MCF 10A (cell line): ENCODE measurements at places on chromosomes 5 and 9.

GRCh38 chr5:115064380-115064779 is 105.3 kb downstream of the TRIM36 start:
- H3K4me1 ChIP-seq, result no peaks in the 10 kb centered on the region
- DNase-seq, result no peak
- H3K36me3 ChIP-seq, result no peaks in the 10 kb centered on the region
- no peak overlapping the region for H3K4me3 ChIP-seq
- no peak overlapping the region for H3K27ac ChIP-seq
- no peaks in the 10 kb centered on the region for H3K27me3 ChIP-seq

GRCh38 chr5:127930311-127930710 is 153.3 kb upstream of the SLC12A2 start:
- H3K27ac ChIP-seq, result no peak overlapping the region
- DNase-seq, result peak; percentile 39
- no peaks in the 10 kb centered on the region for H3K27me3 ChIP-seq
- peaks cover 6% of the 10 kb centered on the region for H3K36me3 ChIP-seq
- H3K4me1 ChIP-seq, result peaks cover 28% of the 10 kb centered on the region

GRCh38 chr5:38134810-38135209 is 123.5 kb upstream of the EGFLAM start:
- peaks cover 26% of the 10 kb centered on the region for H3K27me3 ChIP-seq
- H3K36me3 ChIP-seq, result no peaks in the 10 kb centered on the region
- no peak overlapping the region for H3K4me3 ChIP-seq
- H3K4me1 ChIP-seq, result no peaks in the 10 kb centered on the region
- H3K27ac ChIP-seq, result no peak overlapping the region
- no peak for DNase-seq

GRCh38 chr9:82920154-82920553 is 142.8 kb downstream of the RASEF start:
- DNase-seq, result no peak
- no peak overlapping the region for H3K27ac ChIP-seq
- no peaks in the 10 kb centered on the region for H3K4me1 ChIP-seq
- no peak overlapping the region for H3K4me3 ChIP-seq
- no peaks in the 10 kb centered on the region for H3K27me3 ChIP-seq

- peaks cover 17% of the 10 kb centered on the region for H3K36me3 ChIP-seq
- no peak for DNase-seq
- H3K27me3 ChIP-seq, result no peaks in the 10 kb centered on the region
Observed at GRCh38 chr5:178590141-178590923, at the start of gene COL23A1. TSS of gene COL23A1 (minus strand) at chr5:178590393.

DNA sequence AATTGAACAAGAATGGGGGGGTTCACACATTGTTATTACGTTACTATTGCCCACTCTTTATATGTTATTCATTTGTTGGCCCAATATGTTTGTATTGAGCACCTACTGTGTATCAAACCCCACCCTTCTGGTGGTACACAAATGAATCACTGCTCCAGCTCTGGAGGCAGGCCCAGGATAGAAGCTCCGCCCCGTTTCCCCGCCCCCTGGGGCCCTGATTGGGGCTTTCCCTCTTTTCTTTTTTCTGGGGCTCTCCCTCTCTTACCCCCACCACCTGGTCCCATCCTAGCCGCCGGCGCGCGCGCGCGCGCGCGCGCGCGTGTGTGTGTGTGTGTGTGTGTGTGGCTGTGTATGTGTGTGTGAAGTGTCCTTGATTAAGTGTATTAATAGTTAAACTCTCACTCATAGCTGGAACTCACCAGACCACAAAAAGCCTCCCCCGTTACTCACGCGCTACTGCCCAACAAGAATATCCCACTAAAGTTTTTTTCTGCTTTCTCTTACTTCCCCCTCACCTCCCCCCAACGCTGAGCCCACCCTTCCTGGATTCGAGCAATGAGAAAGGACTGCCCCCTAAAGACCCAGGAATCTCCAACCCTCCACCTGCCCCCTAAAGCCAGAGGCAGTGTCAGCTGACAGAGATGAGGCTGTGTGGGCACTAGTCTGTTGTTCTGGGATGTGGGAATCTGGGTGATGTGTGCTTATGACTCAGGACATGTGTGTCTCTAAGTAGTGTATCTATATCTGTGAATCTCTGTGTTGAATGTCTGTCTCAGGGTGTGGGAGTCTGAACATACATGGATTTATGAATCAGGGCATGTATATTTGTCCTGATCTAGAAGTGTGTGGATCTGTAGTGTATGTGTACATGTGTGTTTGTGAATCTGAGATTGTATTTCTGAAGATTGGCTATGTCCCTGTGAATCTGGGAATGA is 4.0 kb downstream of the CXXC5 start:
- peak overlapping the region; percentile 87 for H3K4me3 ChIP-seq
- peak; percentile 87 for DNase-seq
- H3K27ac ChIP-seq, result peak overlapping the region; percentile 33
- peaks cover 30% of the 10 kb centered on the region for H3K4me1 ChIP-seq
- H3K36me3 ChIP-seq, result peaks cover 7% of the 10 kb centered on the region

DNA sequence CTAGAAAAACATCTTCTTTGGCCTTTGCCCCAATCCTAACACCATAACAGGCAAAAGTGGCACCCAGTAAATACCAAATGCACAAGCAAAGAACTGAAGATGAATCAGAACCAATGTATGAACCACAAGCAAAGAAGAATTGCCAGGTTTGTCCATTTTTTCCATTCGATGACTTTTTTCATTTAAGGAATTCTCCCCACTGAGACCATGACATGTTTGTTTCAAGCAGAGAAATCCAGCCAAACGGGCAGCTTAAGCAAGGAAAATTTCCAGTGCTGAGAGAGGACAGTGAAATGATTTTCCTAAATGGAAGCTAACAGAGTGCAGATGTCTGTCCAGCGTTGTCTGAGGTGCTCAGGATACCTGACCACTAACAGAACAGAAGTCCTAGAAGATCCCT is 203.7 kb downstream of the ADAMTS12 start:
- H3K27ac ChIP-seq, result no peak overlapping the region
- H3K36me3 ChIP-seq, result no peaks in the 10 kb centered on the region
- H3K4me1 ChIP-seq, result no peaks in the 10 kb centered on the region
- no peak for DNase-seq

GRCh38 chr5:128303593-128303992 is 220.0 kb downstream of the SLC12A2 start:
- no peak for DNase-seq
- no peak overlapping the region for H3K27ac ChIP-seq
- H3K4me1 ChIP-seq, result no peaks in the 10 kb centered on the region
- peaks cover 70% of the 10 kb centered on the region for H3K36me3 ChIP-seq

GRCh38 chr5:133942614-133943474 is 25.6 kb downstream of the C5orf15 start:
- H3K4me1 ChIP-seq, result no peaks in the 10 kb centered on the region
- no peaks in the 10 kb centered on the region for H3K27me3 ChIP-seq
- no peaks in the 10 kb centered on the region for H3K36me3 ChIP-seq
- no peak overlapping the region for H3K4me3 ChIP-seq

GRCh38 chr5:64980176-64980575 is 211.4 kb downstream of the CWC27 start:
- H3K27me3 ChIP-seq, result no peaks in the 10 kb centered on the region
- no peak for DNase-seq
- peaks cover 6% of the 10 kb centered on the region for H3K4me1 ChIP-seq
- H3K27ac ChIP-seq, result no peak overlapping the region
- peaks cover 12% of the 10 kb centered on the region for H3K36me3 ChIP-seq
- no peak overlapping the region for H3K4me3 ChIP-seq

GRCh38 chr5:5652181-5652580 is 229.7 kb downstream of the ICE1 start:
- H3K27me3 ChIP-seq, result no peaks in the 10 kb centered on the region
- peaks cover 18% of the 10 kb centered on the region for H3K4me1 ChIP-seq
- no peaks in the 10 kb centered on the region for H3K36me3 ChIP-seq
- H3K4me3 ChIP-seq, result no peak overlapping the region
- H3K27ac ChIP-seq, result no peak overlapping the region

- peak; percentile 42 for DNase-seq
- no peaks in the 10 kb centered on the region for H3K4me1 ChIP-seq
- peaks cover 31% of the 10 kb centered on the region for H3K27me3 ChIP-seq
- no peaks in the 10 kb centered on the region for H3K36me3 ChIP-seq
- no peak overlapping the region for H3K27ac ChIP-seq
Observed at GRCh38 chr5:177997319-177997670, 1.3 kb upstream of the PROP1 start.

DNA sequence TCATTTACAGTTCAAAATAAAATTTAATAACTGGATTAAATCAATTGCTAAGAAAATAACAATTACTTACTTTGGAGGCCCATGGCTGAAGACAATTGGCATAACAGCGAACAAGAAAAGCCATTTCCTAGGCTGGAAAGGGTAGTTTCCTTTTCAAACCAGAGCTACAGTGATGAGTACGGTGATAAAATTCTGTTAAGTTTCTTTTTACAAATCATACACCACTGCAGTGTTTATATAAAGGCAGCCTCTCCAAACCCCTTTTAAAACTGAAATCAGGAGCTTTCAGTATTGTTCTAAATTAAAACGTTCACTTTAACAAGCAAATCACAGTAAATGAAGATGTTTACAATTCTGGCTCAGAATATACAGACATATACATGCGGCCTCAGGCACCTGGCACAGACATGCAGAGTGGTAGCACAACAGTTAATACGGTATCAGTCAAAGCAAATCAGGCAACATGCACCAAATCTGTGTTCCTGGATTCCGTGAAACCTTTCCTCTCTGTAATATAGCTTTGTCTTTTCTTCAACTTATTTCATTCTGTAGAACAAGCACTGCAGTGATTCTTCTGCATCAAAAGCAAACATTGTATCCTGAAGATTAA is 102.9 kb downstream of the RAPGEF6 start:
- no peak overlapping the region for H3K27ac ChIP-seq
- DNase-seq, result no peak
- H3K4me1 ChIP-seq, result peaks cover 17% of the 10 kb centered on the region
- H3K4me3 ChIP-seq, result no peak overlapping the region

DNA sequence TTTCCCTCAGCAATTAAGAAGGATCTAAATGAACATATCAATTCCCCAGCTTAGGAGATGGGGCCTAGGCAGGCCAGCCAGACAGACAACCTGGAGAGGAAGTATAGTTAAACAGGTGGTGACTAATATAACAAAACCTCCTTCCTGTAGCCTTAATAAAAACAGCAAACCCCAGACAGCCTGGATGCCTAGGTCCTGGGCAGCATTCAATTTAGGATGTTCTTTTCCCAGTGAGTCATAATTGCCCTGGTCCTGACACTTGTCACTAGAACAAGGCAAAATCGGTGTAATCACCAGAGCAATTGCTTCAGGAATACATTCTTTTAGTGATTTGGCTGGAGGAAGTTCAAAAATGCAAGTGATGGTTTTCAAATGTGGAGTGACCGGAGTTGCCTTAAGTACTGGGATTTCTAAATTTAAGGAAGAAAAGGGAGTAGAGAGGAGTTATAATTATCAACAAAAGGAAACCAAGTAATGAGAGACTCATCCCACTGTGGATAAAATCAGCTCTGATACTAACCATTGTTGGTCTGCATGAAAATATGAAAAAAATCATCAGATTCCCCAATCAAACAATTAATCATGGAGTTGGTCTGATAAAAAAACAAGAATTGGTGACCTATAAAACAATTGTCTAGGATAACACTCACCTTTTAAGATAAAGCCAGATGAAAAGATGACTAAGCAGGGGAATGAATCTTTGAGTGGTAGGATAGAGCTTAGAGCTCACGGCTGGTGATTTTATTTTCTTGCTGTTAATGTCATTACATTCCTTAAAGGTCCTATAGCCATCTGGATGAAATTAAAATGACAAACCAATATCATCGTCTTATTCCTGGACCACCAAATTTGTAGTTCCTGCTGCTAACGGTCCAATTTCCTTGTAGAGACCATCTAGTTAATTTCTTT is 39.0 kb upstream of the TARS1 start:
- H3K36me3 ChIP-seq, result no peaks in the 10 kb centered on the region
- H3K4me1 ChIP-seq, result peaks cover 21% of the 10 kb centered on the region
- peak overlapping the region; percentile 10 for H3K27ac ChIP-seq
- H3K27me3 ChIP-seq, result no peaks in the 10 kb centered on the region

DNA sequence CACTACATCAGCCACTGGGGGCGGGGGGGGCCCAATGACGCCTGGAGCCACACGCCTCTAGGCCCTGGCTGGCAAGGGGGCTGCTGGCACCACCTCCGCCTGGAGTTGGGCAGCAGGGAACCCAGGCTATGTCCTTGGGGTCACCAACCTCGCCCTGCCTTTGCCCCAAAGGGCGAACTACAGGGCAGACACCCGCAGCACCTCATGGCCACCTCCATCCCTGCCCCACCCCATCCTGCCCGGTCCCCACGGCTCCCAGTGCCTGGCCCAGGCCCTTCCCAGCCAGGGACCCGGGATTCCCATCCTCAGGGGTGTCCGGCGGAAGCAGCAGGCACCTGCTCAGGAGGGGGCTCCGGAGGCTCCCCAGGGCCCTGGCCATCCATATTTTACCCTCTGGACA is 37.0 kb downstream of the NACC2 start:
- H3K36me3 ChIP-seq, result no peaks in the 10 kb centered on the region
- H3K27me3 ChIP-seq, result no peaks in the 10 kb centered on the region
- no peak overlapping the region for H3K27ac ChIP-seq

DNA sequence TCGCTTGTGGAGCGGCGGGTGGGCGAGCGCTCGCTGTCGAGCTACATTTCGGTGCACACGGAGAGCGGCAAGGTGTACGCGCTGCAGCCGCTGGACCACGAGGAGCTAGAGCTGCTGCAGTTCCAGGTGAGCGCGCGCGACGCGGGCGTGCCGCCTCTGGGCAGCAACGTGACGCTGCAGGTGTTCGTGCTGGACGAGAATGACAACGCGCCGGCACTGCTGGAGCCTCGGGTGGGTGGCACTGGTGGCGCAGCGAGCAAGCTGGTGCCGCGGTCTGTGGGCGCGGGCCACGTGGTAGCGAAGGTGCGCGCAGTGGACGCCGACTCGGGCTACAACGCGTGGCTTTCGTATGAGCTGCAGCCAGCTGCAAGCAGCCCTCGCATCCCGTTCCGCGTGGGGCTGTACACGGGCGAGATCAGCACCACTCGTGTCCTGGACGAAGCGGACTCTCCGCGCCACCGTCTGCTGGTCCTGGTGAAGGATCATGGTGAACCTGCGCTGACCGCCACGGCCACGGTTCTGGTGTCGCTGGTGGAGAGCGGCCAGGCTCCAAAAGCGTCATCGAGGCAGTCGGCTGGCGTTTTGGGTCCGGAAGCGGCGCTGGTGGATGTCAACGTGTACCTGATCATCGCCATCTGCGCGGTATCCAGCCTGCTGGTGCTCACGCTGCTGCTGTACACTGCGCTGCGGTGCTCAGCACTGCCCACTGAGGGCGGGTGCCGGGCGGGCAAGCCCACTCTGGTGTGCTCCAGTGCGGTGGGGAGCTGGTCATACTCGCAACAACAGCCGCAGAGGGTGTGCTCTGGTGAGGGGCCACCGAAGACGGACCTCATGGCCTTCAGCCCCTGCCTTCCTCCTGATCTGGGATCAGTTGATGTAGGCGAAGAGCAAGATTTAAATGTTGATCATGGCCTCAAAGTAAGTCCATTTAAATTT is 2.1 kb downstream of the PCDHA8 start:
- no peaks in the 10 kb centered on the region for H3K27me3 ChIP-seq
- no peak overlapping the region for H3K27ac ChIP-seq
